ENCODE measurements at places on chromosomes 3 and 15. TPM values are rescaled to one million over a fixed set of nuclear protein-coding genes. Genes with fewer than 3 reads are reported as not detected.

XYLB gene
- total RNA-seq = 1.6 TPM

BTLA gene
- 0.24 TPM for total RNA-seq

COL6A6 gene
- total RNA-seq = 3.8 TPM

CCR8 gene
- not detected for total RNA-seq

CCR3 gene
- total RNA-seq = not detected

PARP15 gene
- 1.6 TPM for total RNA-seq

LRIG1 gene
- 115 TPM for total RNA-seq

RETNLB gene
- not detected for total RNA-seq

FRMD5 gene
- 9.1 TPM for total RNA-seq

GHSR gene
- not detected for total RNA-seq

FEZF2 gene
- total RNA-seq = not detected

GUCA1C gene
- not detected for total RNA-seq

INSYN1 gene
- total RNA-seq = 79.3 TPM

NRROS gene
- total RNA-seq = 6.0 TPM

IL17RE gene
- total RNA-seq = 1.8 TPM

TRH gene
- total RNA-seq = not detected

ZPLD1 gene
- total RNA-seq = 0.34 TPM

Measured in left cardiac atrium (tissue), 4 donors.